ENCODE measurements at places on chromosomes 5 and 9.

DNA sequence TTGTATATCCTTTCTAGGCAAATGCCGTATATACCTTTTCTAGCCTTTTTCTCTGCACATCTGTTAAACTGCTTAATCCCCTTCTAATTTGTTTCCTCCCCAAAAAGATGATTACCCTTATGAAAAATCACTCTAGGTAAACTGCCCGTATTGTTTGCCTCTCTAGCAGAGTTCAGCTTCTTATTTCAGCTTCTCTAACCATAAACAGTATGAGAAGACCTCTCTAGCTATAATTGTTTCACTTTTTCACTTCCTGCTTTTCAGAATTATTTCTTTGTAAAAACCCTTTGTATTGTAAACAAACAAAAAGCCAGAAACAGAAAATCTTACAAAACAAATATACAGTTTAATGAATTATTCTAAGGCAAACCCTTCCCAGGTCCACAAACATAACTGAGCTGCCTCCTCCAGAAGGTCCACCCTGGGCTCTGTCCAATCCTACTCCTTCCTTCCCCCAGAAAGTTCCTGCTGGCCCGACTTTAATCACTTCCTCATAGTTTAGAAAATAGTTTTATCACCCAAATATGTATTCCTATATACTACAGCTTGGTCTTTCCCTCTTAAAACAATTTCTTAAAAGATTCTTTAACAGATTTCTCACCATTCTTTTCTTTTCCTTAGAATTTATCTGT, 158.1 kb downstream of the FGF1 start:
- DNase-seq, result no peak

DNA sequence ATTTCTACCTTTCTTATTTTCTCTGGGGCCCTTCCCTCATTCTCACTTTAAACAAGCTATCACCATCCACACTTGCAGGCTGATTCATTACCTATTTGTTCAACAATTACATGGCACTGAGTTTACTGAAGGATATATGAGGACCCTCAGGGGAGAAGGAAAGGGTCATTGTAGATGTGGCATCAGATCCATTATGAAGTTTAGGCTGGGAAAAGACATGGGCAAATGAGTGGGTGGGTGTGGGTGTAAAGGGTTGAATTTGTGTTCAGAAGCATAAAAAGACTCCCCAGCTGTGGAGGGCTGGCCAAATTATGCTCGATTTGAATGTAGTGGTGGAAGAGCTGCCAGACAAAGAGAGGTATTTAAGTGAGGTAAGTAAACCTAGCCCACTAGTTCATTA, 55.9 kb upstream of the MTAP start:
- DNase-seq, result no peak

GRCh38 chr5:138945421-138946240, 70.5 kb upstream of the LRRTM2 start:
- no peak for DNase-seq

GRCh38 chr5:147659166-147659929, 123.2 kb downstream of the JAKMIP2 start:
- DNase-seq, result no peak

DNA sequence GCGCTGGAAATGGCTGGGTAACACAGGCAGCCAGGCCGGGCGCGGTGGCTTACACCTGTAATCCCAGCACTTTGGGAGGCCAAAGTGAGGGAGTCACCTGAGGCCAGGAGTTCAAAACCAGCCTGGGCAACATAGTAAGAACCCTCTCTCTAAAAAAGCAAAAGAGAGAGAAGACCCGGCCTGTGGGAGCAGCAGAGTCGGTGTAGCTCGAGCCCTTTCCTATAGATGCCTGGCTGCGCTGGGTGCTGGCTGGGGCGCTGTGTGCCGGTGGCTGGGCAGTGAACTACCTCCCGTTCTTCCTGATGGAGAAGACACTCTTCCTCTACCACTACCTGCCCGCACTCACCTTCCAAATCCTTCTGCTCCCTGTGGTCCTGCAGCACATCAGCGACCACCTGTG, 9.2 kb downstream of the UCK1 start:
- DNase-seq, result no peak

DNA sequence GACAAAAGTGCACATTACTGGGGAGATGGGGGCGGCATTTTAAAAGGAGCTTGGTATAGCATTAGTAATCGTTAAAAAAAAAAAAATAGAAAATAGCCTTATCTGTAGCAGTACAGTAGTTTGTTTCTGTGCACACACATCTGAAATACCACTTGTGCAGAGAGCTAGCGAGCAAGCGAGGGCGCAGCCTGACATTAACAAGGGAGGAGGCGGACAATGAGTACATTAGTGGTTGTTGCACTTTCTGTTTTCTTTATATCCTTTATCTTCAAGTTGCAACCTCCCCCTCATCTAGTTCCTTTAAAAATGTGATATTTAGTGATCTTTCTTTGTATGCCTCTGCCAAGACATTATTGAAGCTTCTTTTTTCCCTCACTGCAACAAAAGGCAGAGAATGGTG, 880 bp upstream of the PTPDC1 start:
- DNase-seq, result no peak

- no peak for DNase-seq
Observed at GRCh38 chr5:109412981-109413402, 3.2 kb upstream of the PJA2 start.

GRCh38 chr5:173872957-173873305, 15.2 kb upstream of the CPEB4 start:
- DNase-seq, result no peak

Measured in GM23248 (cell line).